ENCODE measurements at places on chromosomes 2 and 18.

DNA sequence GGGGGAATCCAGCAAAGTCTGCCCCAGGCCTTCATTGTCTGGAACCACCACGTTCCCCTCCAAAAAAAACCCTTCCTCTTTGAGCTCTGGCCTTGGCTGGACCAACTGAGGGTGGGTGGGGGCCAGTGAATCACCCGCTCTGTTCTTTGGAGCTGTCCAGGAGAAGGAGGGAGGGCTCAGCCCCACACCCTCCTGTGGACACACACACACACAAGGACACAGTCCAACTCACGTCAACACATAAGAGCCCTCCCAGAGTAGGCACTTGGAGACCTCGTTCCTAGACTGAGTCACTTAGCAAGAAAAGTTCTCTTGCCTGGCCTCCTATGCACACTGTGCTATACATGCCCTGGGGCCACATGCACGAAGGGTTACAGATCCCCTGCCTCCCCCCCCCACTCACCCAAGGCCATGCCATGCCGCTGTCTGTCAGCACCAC is 1.2 kb upstream of the TNS1 start:
- DNase-seq: peak; percentile 73

GRCh38 chr2:112699984-112700667 is 20.7 kb upstream of the NT5DC4 start:
- DNase-seq: no peak

DNA sequence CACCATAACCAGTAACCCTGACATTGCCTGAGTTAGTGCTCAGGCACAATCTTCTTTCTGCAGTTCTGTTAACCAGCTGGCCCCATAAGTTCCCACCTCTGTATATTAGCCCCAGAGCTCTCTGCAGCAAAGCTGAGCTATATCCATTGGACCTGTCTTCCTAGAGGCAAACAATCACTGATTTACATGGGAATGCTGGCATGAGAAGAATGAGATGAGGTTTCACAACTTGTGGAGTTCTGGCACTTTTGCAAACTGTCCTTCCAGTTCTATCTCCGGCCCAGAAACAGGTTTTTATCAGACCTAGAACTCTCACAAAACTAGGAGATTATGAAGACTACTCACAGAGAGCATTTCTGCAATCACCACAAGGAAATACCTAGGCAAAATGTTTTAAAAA is 7.9 kb upstream of the CCBE1 start:
- DNase-seq: no peak

GRCh38 chr2:53636596-53636995 is 131.0 kb upstream of the CHAC2 start:
- DNase-seq: no peak

DNA sequence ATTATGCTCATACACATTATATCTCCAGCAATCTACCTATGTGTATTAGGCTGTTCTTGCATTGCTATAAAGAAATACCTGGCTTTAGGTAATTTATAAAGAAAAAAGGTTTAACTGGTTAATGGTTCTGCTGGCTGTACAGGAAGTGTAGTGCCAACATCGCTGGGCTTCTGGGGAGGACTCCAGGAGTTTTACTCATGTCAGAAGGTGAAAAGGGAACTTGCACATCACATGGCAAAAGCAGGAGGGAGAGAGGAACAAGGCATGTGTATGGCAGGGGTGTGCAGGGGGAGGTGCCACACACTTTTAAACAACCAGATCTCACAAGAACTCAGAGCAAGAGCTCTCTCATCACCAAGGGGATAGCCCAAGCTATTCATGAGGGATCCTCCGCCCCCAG is 715.4 kb upstream of the ZEB2 start:
- DNase-seq: no peak

DNA sequence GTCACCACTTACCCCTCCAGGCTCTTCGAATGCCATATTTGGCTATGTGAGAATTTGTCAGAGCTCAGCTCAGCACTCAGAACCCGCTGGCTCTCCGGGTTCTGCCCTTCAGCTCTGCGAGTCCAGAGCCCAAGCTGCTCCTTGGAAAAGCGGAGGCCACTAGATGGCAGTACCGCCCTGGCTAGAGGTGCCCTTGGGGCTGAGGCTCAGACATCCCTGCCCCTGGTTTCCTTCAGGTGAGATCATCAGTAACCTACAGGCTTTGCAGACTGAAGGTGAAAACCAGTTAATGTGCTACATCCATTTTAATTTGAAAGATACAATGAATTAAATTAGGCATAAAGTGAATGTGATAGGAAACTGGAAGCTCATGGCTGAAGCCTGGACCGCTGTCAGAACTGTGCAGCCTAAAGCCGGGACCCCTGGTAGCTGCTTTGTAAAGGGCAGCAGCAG is 285.6 kb downstream of the AGAP1 start:
- peak; percentile 72 for DNase-seq

Data from A549 (cell line).